ENCODE measurements at places on chromosomes 1 and 21. TPM values are rescaled to one million over a fixed set of nuclear protein-coding genes. Genes with fewer than 3 reads are reported as not detected.

GRCh38 chr1:33275195-33275594, 18.9 kb downstream of the ZNF362 start:
- H3K36me3 ChIP-seq: no peaks in the 10 kb centered on the region
- H3K27me3 ChIP-seq: no peaks in the 10 kb centered on the region
- no peaks in the 10 kb centered on the region for H3K4me1 ChIP-seq
- no peak overlapping the region for H3K4me3 ChIP-seq
- H3K27ac ChIP-seq: no peak overlapping the region

DNA sequence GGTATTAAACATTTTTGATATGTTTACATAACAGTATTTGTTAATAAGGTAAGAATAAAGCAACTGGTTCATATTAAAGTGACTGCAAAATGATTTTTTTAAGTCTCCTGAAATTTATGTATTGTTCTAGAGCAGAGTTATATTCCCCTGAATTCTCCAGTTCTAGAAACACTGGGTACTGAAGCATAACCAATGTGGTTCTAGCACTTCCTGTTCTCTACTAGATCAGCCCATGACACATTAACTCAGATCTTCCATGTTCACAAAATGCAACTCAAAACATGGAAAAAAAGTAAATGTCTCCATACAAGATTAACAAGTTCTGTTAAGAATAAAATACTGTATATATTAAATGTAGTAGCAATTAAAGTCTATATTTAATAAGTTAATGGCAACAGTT, 3.9 kb downstream of the NEGR1 start:
- no peaks in the 10 kb centered on the region for H3K4me1 ChIP-seq
- no peaks in the 10 kb centered on the region for H3K27me3 ChIP-seq
- H3K27ac ChIP-seq: no peak overlapping the region
- DNase-seq: no peak
- H3K36me3 ChIP-seq: no peaks in the 10 kb centered on the region
- no peak overlapping the region for H3K4me3 ChIP-seq

GRCh38 chr1:162029157-162029556, 5.5 kb upstream of the OLFML2B start:
- DNase-seq: no peak
- H3K27ac ChIP-seq: no peak overlapping the region
- H3K4me3 ChIP-seq: no peak overlapping the region

- no peak overlapping the region for H3K27ac ChIP-seq
- no peak for DNase-seq
- no peaks in the 10 kb centered on the region for H3K36me3 ChIP-seq
- H3K4me3 ChIP-seq: no peak overlapping the region
- H3K4me1 ChIP-seq: no peaks in the 10 kb centered on the region
Measured at GRCh38 chr1:33586106-33586505, 113.7 kb downstream of the ZSCAN20 start.

The GLIS1 gene
- total RNA-seq: 0.16 TPM

The HDAC1 gene
- 226 TPM for total RNA-seq
